ENCODE measurements at places on chromosomes 1 and 21.

GRCh38 chr1:92446546-92446945 is 40.2 kb downstream of the GFI1 start:
- DNase-seq, result no peak

DNA sequence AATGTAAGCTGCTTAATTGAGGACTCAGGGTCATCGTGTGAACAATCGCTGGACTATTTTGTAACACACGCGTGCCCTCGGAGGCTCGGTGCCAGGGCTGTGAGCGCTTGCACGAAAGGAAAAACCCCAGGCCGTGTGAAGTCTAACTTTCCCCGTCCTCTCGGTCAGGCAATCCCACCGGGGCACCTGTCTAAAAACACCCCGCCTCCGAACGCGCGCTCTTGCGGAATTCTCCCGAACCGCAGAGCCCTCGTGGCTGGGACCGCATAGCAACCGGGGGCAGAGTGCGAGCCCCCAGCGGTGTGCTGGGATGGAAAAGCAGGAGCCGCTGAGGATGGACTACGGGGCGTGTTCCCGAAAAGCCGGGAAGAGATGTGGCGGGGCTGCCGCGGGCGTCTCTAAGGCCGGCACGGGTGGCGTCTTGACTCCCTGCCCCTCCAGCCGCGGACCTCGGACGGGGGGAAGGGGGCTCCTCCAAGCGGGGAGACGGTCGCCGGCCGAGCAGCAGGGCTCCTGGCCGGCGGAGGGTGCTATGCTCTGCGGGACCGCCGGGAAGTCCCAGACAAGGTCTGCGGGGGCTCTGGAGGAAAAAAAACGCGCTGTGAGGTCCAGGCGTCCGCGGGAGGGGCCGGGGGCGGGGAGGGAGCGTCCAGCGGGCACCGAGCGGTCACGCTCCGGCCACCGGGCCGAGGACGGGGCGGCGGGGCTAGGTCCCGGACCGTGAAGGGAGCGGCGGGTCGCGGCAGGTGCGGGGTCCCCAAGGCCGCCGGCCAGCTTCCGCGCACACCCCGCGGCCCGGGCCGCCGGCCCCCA is 936 bp downstream of the ZBTB21 start:
- no peak for DNase-seq

DNA sequence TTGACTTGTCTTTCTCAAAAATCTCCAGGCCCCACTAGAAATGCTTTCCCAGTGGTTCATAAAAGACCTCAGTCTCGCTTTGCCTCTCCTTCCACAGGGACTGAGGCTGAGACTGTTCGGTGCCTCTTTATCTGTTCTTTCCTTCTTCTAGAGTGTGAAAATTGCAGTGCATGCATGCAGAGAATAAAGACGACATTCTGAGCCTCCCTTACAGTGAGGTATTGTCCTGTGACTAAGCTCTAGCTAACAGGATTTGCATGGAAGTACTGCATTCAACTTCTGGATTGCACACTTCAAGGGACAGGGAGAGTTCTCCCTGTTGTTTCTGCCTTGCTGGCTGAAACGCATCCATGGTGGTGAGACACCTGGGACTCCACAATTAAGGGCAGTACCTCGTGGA is 69.1 kb downstream of the COLGALT2 start:
- DNase-seq, result no peak

DNA sequence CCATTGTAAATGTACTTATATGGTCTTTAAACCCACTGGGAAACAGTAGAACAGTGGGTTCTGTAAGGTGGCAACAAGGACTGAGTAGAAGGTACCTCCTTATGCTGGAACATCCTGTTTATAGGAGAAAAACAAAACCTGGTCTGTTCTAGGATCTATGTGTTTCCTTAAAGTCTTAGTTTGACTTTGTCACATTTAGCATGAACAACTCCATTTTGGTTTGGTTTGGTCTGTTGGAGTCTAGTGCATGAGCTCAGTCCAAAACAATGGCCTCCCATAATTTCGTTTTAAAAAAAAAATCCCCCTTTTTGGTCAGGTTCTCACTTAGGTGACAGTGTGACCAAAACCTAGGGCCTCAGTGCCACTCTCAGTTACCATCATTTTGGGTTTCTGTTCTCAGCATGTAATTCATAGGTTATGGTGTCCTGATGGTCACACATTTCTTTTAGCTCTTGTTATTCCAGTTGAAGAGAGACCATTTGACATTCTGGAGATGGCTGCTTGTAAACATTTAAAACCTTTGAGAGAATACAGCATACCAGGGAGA is 66.4 kb upstream of the IL12RB2 start:
- no peak for DNase-seq

GRCh38 chr1:119774746-119775490 is 6.2 kb upstream of the HMGCS2 start:
- no peak for DNase-seq

DNA sequence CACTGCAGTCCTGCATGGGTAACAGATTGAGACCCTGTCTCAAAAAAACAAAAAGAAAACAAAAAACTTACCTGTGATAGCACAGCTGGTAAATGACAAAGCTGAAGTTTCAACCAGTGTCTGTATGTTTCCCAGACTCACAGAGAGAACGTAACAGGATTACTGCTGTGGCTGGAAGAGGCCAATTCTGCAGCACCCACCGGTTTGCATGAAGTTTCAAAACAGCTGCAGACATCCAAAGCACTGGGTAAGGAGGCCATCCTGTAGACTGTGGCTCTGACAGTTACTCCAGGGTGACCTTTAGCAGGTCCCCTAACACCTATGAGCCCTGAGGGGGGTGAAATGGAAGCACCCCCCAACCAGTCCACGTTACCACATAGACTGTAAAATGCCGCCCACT is 7.5 kb downstream of the ID3 start:
- DNase-seq, result no peak

- DNase-seq, result no peak
These were observed 73.3 kb downstream of the NUP210L start for GRCh38 chr1:154081386-154082126.

GRCh38 chr1:210321131-210321530 is 7.6 kb upstream of the HHAT start:
- DNase-seq, result no peak

- DNase-seq, result no peak
These were observed 202.6 kb upstream of the COA6 start for GRCh38 chr1:234170622-234171021.

DNA sequence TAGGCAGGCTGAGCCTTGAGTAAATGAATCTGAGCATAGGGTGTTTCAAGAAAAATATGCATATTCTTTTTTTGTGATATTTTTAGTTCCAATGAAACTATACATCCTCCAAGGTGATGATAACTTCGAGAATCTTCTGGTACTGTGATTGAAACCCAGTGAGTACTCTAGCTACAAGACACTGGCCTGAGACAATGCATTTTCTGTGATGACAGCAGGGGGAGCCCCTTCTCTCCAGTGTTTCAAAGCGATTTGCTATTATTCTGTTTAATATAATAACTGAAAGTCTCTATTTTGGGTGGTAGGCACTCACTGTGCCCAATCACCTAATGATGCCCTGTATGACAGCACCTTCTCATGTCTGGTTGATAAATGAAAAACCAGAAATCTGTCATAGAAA is 12.1 kb downstream of the IRF2BP2 start:
- DNase-seq, result no peak

DNA sequence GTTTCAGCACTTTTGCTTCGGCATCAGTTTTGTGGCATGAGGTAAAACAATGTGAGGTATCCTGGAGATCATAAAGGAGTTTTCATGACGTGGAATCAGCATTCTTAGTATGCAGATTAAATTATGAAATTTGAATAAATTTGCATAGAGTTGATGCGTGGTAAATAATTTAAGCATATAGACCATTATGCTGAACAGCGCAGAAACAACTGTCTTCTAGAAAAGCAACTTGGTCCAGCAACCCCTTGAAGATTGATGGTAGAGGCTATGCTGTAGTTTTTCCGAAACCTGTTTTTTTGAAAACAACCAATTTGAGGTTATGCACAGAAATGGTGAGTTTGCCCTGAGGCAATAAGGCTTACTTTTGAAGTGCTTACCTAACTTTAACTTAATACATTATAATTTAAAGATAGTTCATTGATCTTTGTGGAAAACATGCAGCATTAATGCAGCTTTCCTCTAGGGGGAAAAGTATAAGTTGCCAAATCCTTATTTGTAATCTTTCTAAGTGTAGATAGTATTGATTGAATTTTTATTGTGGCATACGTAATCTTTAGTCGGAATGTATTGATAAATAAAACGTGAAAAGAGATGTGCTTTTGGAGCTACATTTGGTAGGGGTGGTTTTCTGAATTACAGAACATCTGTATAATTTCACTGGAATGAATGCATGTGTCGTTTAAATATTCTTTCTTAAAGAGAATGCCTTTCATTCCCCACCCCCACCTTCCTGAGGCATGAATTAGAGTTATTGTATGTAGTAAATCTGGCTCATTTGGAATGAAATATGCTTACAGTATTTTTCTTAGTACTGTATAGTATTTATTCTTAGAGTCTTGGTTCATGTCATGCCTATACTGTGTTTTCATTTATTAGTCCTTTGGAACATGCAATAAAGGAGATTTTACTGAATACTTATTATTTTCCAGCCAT is 3.8 kb downstream of the PRDM2 start:
- DNase-seq, result no peak

- DNase-seq, result no peak
These were observed 153.7 kb downstream of the TENT5C start for GRCh38 chr1:117759535-117759934.

GRCh38 chr21:45152265-45152746 is 77.9 kb downstream of the ADARB1 start:
- DNase-seq, result no peak

DNA sequence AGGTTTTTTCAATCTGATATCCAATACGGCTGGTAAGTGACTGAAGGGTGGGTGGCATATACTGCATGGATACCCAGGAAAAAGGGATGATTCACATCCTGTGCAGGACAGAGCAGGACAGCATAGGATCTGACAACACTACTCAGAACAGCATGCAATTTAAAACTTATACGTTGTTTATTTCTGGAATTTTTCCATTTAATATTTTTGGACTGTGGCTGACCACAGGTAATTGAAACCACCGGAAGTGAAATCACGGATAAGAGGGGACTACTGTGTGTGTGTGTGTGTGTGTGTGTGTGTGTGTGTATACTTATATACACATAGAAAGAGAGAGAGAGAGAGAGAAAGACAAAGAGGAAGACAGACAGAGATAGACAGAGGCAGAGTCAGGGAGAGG is 23.0 kb downstream of the ERICH3 start:
- DNase-seq, result no peak

DNA sequence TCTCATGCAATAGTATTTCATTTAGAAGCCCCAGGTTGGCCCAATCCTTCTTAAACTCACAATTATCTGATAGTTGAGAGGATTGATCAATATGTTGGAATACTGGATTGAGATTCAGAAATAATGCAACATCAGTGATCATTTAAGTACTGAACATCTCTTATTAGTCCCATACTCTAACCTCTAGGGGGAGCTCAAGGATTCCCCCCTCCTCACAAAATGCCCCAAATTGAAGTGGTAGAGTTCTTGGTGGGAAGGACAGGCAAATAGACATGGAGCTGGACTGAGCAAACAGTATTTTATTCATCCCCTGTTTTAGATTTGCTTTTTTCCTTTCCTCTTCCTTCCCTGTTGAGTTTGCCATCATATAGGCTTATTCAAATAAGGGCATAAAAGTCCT is 62.8 kb downstream of the NGF start:
- DNase-seq, result no peak

- DNase-seq, result peak; percentile 85
These were observed 24.1 kb downstream of the SLC26A9 start for GRCh38 chr1:205918955-205919746.

GRCh38 chr1:28902738-28903137 is 11.6 kb upstream of the EPB41 start:
- DNase-seq, result no peak

- DNase-seq, result peak; percentile 77
These were observed at the start of gene ST7L for GRCh38 chr1:112618721-112619517. Gene ST7L (minus strand): TSS chr1:112619141. CDS start chr1:112619113, 28 bp downstream.

DNA sequence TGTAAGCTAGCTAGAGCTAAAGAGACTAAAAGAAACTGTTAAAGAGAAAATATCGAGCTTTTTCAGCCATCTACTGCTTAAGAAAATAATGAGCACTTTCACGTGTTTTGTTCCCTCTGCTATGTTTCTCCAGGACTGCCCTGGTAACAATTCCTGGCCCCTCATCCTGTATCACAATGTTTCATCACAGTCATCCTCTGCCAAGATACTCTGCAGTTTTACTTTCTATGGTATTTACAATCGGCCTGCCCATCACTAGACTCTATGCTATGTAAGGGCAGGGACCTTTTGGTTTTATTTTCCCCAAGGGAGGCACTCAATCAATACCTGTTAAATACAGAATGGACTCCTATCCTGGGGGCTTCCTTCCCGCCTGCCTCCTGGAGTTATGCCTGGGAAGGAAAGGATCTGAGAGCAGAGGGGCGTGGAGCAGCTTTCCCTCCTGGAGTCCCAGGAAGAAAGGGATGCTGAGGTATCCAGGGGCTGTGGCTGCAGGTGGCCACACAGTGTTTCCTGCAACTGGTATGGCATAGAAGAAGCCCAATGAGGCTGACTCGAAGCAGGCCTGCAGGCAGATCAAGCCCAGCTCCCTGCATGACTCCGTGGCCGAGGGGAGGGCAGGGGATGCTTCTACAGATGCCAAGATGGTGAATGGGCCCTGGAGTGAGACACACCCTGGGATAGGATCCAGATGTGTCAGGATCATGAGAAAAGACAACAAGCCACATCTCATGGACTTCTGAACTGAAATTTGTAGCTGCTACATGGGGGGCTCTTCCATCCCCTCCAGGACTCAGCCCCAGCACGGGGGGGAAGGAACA is 52.9 kb downstream of the MATN1 start:
- no peak for DNase-seq

DNA sequence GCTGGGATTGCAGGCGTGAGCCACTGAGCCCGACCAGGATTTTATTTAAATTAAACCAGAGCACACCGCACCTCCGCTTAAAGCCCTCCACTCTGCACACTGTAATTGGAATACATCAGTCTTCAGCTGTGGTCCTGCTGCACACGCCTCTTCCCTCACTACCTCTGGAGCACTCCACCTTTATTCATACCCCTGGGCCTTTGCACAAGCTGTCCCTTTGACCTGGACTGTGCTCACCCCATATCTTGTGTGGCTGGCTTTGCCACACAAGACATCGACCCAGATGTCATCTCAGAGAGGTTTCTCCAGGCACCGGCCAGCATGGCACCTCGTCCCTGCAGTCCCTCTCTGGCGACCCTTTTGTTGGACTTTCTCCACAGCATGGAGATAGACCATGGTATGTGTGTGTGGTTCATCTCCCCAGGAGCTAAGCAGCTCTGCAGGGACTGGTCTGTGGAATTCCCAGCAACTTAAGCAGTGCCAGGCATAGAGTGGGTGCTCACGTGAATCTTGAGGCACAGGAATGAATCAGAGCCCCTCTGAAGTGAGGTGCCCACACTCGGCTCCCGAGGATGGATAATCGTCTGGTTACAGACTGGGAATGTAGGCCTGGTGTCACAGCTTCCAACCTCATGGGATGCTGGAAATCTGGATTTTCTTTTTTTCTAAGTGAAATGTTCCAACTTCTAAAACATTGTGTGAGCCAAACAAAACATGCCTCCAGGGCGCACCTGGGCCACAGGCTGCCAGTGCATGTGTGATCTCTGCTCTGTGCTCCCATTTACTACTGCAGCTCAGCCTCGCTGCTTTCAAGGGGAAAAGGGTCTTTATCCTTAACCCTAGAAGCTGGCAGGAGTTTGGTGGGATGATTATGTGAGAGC is 61.9 kb downstream of the EVA1C start:
- no peak for DNase-seq

Measured in NCI-H2107 (cell line).